ENCODE measurements at places on chromosomes 6 and 20. TPM values are rescaled to one million over a fixed set of nuclear protein-coding genes. Genes with fewer than 3 reads are reported as not detected.

DNA sequence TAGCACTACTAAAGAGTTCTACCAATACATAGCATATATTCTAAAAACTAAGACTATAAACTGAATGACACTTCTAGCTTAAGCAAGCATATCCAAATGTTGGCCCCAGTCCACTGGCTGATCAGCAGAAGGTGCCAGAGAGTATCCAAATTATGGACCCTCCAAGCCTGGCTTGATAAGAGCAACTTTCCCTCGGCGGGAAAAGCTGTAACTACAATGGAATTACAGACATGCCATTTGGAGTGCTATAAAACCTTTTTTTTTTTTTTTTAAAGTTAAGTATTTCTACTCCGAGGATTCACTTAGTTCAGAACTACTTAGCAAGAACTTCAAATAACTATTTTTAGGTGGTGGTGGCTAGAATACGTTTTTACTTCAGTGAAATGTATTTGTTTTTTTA lies 94.6 kb downstream of the EPB41L2 start:
- DNase-seq = no peak
- no peak overlapping the region for H3K27ac ChIP-seq
- H3K4me3 ChIP-seq = no peak overlapping the region
- H3K4me1 ChIP-seq = no peaks in the 10 kb centered on the region
- no peaks in the 10 kb centered on the region for H3K27me3 ChIP-seq

The GDAP1L1 gene
- total RNA-seq = not detected

The DHX35 gene
- 11.5 TPM for total RNA-seq

DNA sequence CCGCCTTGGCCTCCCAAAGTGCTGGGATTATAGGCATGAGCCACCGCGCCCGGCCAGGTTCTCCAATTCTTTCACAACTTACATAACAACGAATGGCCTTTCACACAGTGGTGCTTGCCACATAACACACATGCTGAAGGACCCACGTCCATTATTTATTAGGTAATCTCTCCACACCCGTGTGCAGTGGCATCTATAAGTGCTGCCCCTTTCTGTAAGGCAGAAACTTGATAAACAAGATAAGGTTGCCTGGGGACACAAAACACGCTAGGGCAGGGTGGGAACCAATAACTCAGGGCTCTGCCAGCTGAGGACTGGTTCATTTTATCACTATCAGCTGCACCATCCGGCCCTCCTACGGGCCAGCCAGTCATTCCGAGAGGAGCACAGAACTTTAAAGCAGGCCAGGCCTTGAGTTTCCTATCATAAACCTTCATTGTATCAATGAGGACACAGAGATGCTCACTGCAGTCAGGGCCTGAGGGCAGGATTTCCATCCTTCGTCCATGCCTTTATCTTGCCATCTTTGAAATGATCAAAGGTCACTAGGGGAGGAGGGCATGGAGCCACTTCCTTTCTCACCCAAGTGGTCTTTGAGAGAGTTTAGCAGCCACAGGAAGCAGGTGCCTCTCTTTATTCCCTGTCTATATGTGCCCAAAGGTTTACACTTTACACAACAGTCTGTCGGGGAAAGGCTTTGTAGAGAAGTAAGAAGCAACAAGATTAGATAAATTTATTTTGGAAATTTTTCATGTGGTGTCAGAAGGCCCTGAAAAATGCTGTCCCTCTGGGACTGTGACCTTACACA lies 37.6 kb downstream of the GPLD1 start:
- no peaks in the 10 kb centered on the region for H3K4me1 ChIP-seq
- no peaks in the 10 kb centered on the region for H3K36me3 ChIP-seq
- H3K27ac ChIP-seq = no peak overlapping the region
- no peaks in the 10 kb centered on the region for H3K27me3 ChIP-seq

GRCh38 chr20:35992713-35993335 lies 24.4 kb downstream of the CNBD2 start:
- no peaks in the 10 kb centered on the region for H3K36me3 ChIP-seq
- no peak overlapping the region for H3K27ac ChIP-seq
- no peak overlapping the region for H3K4me3 ChIP-seq
- DNase-seq = peak; percentile 37
- no peaks in the 10 kb centered on the region for H3K4me1 ChIP-seq
- H3K27me3 ChIP-seq = no peaks in the 10 kb centered on the region

GRCh38 chr6:30013291-30013922 lies 47.7 kb upstream of the POLR1H start:
- H3K27ac ChIP-seq = no peak overlapping the region
- H3K4me3 ChIP-seq = no peak overlapping the region
- no peaks in the 10 kb centered on the region for H3K36me3 ChIP-seq
- no peaks in the 10 kb centered on the region for H3K27me3 ChIP-seq
- H3K4me1 ChIP-seq = no peaks in the 10 kb centered on the region

DNA sequence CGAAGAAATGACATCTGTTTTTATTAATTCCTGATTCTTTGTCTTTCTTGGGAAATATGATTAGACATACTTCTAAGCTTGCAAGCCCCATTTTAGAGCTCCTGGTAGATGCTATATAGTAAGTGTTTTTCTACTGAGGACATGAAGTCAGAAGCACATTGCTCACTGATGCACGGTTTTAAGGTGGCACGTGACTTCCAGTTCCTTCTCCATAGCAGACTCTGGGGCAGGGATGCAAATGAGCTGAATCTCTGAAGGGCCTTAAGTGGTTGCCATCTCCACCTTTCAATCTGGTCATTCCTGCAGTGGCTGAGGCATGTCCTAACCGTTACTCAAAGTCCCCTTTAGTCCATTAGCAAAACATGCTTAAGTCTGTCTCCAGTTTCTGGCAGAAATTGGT lies 421.2 kb upstream of the HTR1E start:
- DNase-seq = no peak
- H3K4me1 ChIP-seq = no peaks in the 10 kb centered on the region
- H3K27me3 ChIP-seq = no peaks in the 10 kb centered on the region
- no peak overlapping the region for H3K27ac ChIP-seq
- H3K36me3 ChIP-seq = no peaks in the 10 kb centered on the region

DNA sequence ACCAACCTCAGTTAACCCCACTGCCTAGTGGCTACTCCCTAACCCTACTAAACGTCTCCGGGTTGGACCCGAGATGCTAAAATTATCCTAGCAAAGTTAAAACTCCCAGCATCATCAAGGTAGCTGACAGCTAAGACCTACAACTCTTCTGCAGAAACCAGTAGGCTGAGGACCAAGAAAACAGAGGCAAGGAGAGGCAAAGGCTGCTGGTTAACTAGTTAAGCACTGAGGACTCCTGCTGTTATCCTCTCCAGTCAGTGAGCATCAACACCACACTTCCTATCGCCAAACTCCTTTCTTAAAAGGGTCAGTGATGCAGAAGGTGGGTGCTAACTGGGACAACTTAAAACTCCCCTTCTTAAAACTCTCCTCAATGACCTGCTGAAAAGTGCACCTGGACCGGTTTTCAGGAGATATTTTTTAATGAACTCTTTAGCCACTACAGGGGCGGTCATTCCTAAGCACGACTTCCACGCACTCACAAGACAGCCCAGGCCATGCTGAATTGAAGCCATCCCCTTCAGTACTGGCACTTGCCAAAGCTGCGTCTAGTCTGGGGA lies 1.7 kb downstream of the TRERF1 start:
- H3K4me3 ChIP-seq = peak overlapping the region; percentile 81
- no peak for DNase-seq
- no peaks in the 10 kb centered on the region for H3K27me3 ChIP-seq
- peak overlapping the region; percentile 67 for H3K27ac ChIP-seq
- peaks cover 18% of the 10 kb centered on the region for H3K4me1 ChIP-seq

The PCMTD2 gene
- total RNA-seq = 161 TPM

DNA sequence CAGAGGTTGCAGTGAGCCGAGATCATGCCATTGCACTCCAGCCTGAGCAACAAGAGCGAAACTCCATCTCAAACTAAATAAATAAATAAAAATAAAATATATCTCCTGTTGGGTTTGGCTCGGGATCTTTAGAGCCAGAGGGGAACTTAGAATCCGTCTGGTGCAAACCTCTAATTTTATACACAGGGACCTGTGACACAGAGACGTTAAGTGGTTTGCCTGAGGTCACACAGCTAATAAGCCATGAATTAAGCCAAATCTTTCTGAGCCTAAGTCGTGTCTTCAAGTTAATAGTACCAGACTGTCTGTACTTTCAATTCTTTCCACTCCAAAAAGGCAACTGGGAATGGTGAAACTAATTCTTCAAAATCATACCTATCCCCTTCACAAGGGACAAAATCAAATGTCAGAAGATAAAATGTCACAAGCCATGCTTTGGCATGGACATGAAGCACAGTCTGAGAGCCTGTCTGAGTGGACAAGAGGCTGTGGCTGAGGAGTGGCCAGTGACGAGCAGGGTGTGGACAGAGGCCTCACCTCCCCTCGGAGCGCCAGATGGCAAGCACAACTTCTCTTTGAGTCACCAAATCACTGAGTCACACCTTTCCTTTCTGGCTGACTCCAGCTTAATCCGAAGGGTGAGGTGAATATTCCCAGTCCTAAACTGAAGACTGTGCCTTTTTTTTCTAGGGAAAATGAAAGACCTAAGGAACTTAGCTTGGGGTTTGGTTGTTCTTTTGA lies 177.4 kb downstream of the TFAP2A start:
- no peaks in the 10 kb centered on the region for H3K36me3 ChIP-seq
- no peak for DNase-seq
- no peak overlapping the region for H3K27ac ChIP-seq
- peaks cover 2% of the 10 kb centered on the region for H3K27me3 ChIP-seq
- H3K4me1 ChIP-seq = no peaks in the 10 kb centered on the region

The HUS1B gene
- 2.0 TPM for total RNA-seq

The GUCA1A gene
- total RNA-seq = not detected

- H3K27me3 ChIP-seq = no peaks in the 10 kb centered on the region
- no peak within 1 kb of the TSS for H3K27ac ChIP-seq
- H3K4me1 ChIP-seq = no peaks in the 10 kb centered on the region
- H3K4me3 ChIP-seq = no peak within 1 kb of the TSS
- peak; percentile 43 for DNase-seq
These were observed at the start of gene UNC5CL for GRCh38 chr6:41039060-41039998. Gene UNC5CL, minus strand, starts transcription at chr6:41039221. Its CDS starts 4,147 bp downstream, at chr6:41035074.

- no peak overlapping the region for H3K4me3 ChIP-seq
- H3K36me3 ChIP-seq = no peaks in the 10 kb centered on the region
- peaks cover 12% of the 10 kb centered on the region for H3K4me1 ChIP-seq
- H3K27me3 ChIP-seq = no peaks in the 10 kb centered on the region
- DNase-seq = no peak
- no peak overlapping the region for H3K27ac ChIP-seq
These were observed 125.3 kb downstream of the DLL1 start for GRCh38 chr6:170165471-170166117.

DNA sequence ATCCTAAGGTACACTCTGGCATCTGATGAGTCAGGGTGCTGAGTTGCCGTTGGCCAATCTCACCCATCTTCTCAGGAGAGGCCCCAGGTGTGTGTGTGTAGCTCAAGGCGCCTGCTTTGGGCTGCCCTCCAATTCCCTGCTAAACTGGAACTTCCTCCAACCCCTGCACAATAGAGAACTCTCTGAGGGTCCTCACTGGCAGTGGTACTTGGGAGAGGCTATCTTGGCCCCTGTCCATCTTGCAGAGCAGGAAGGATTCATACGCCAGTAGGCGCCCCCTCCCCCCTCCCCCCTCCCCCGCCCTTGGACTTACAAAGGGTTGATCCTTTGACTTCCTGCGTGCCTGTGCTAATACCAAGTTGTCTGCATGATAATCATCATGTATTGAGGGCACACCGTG lies 173.6 kb downstream of the SASH1 start:
- no peak overlapping the region for H3K4me3 ChIP-seq
- no peaks in the 10 kb centered on the region for H3K27me3 ChIP-seq
- no peaks in the 10 kb centered on the region for H3K4me1 ChIP-seq
- no peak overlapping the region for H3K27ac ChIP-seq

The BMP5 gene
- total RNA-seq = not detected

DNA sequence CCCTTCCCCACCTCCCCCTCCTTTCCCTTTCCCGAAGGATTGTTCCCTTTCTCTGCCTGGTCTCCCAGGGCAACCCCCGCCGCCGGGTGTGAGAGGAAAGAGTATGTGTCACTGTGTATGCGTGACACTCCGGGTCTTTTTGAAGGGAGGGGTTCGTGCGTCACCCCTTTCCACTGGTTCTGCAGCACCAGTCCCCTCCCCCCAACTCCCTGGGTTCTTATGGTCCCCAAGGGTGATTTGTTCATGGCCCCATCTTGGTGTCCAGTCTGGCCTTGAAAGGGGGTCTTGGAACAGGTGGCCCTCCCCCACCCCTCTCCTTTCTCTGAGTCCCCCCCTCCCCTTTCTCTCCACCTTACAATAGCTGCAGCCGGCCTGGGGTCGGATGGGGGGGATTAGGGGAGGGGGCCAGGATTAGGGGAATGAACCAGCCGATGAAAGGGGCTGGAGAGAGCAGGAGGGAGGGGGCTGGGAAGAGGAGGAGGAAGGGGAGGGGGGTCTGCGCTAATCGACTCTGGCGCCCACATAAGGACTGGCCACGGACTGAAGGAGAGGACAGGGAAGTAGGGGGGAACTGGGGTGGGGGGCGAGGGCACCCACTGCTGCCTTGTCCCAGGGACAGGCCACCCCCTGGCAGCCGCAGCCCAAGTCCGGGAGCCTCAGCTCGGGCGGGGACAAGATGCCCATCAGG lies 1.3 kb upstream of the RING1 start:
- peaks cover 13% of the 10 kb centered on the region for H3K4me1 ChIP-seq
- no peaks in the 10 kb centered on the region for H3K36me3 ChIP-seq
- H3K4me3 ChIP-seq = peak overlapping the region; percentile 84
- DNase-seq = no peak
- H3K27me3 ChIP-seq = no peaks in the 10 kb centered on the region

- H3K4me1 ChIP-seq = no peaks in the 10 kb centered on the region
- DNase-seq = no peak
- H3K36me3 ChIP-seq = no peaks in the 10 kb centered on the region
These were observed 123.7 kb downstream of the F13A1 start for GRCh38 chr6:6196762-6197161.

- DNase-seq = no peak
- no peaks in the 10 kb centered on the region for H3K27me3 ChIP-seq
- no peak overlapping the region for H3K4me3 ChIP-seq
- no peak overlapping the region for H3K27ac ChIP-seq
- H3K36me3 ChIP-seq = no peaks in the 10 kb centered on the region
- H3K4me1 ChIP-seq = peaks cover 11% of the 10 kb centered on the region
These were observed 67.8 kb upstream of the TAB2 start for GRCh38 chr6:149249370-149250357.

- no peak for DNase-seq
- H3K27ac ChIP-seq = no peak overlapping the region
- peaks cover 11% of the 10 kb centered on the region for H3K36me3 ChIP-seq
- no peak overlapping the region for H3K4me3 ChIP-seq
These were observed 42.0 kb downstream of the MAPK14 start for GRCh38 chr6:36069573-36069972.

- no peaks in the 10 kb centered on the region for H3K36me3 ChIP-seq
- DNase-seq = no peak
- H3K4me1 ChIP-seq = peaks cover 14% of the 10 kb centered on the region
- no peak overlapping the region for H3K4me3 ChIP-seq
These were observed 12.9 kb upstream of the NQO2 start for GRCh38 chr6:2986722-2987221.

- DNase-seq = no peak
- H3K27ac ChIP-seq = no peak overlapping the region
- no peaks in the 10 kb centered on the region for H3K4me1 ChIP-seq
- no peaks in the 10 kb centered on the region for H3K36me3 ChIP-seq
- no peaks in the 10 kb centered on the region for H3K27me3 ChIP-seq
These were observed 649.8 kb upstream of the SLC35B3 start for GRCh38 chr6:9085054-9085708.

GRCh38 chr20:62242176-62242575 lies 3.9 kb downstream of the OSBPL2 start:
- no peaks in the 10 kb centered on the region for H3K27me3 ChIP-seq
- H3K4me3 ChIP-seq = no peak overlapping the region
- no peak for DNase-seq

The CD93 gene
- total RNA-seq = 1.9 TPM

The RIPPLY2 gene
- total RNA-seq = not detected

All from T-cell (primary cell).